ENCODE measurements at places on chromosomes 2 and 18.

DNA sequence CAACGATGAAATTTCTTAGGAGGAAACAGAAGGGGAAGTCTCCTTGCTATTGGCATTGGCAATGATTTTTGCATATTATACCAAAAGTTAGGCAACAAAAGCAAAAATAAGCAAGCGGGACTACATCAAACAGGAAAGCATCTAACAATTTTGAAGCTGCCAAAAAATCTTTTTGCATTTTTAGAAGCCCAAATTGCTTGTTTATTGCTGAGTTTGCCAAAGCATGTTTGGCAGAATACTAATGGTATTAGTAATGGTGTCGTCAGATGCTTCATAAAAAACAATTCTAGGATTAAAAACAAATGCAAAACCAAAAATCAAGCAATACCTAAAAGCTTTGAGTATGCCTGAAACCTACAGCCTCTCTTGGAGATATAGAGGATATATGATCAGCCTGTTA lies 80.0 kb downstream of the GALR1 start:
- no peak for DNase-seq

GRCh38 chr18:29217124-29217915 lies 1040.4 kb upstream of the CDH2 start:
- DNase-seq, result peak; percentile 3

GRCh38 chr2:205755923-205756322 lies 73.6 kb downstream of the NRP2 start:
- DNase-seq, result peak; percentile 85

GRCh38 chr2:233404222-233404621 lies 49.9 kb downstream of the DGKD start:
- peak; percentile 70 for DNase-seq

GRCh38 chr2:154497019-154497418 lies 201.5 kb upstream of the KCNJ3 start:
- DNase-seq, result no peak

GRCh38 chr2:16860627-16861026 lies 195.0 kb upstream of the CYRIA start:
- DNase-seq, result peak; percentile 9

DNA sequence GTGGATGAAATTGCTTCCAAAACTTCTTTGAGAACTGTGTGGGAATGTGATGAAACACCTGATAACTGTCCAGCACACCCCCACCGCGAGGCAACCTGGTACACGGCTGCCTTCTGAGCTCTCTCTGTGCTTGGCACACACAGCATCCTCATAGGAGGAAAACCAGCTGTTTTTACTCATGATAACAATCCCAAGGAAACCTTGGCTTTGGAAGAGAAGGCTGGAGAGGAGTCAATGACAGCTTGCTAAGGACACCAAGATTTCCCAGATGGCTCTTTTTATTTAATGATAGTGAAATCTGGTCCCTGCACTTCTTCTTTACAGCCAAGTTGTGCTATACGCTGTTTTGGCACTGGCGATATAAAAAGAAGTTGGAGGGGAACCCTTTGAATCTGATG lies 232.5 kb upstream of the FN1 start:
- no peak for DNase-seq

- DNase-seq, result no peak
Measured at GRCh38 chr2:7801212-7801611, 880.6 kb upstream of the ID2 start.

- DNase-seq, result no peak
Measured at GRCh38 chr18:474416-474815, 26.1 kb downstream of the COLEC12 start.

- no peak for DNase-seq
Measured at GRCh38 chr2:28544922-28545589, 49.2 kb downstream of the PLB1 start.

DNA sequence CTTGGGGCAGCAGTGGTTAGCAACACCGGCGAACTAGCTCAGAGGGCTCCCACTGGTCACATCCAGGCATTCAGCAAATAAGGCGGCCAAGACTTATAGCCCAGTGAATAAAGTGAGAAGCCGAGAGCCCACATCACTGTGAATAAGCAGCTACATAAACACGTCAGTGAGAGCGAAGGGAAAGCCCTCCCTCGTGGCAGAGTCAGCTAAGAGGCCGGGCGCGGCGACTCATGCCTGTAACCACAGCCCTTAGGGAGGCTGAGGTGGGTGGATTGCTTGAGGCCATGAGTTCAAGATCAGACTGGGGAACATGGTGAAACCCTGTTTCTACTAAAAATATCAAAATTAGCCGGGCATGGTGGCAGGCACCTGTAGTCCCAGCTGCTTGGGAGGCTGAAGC lies 5.2 kb downstream of the D2HGDH start:
- DNase-seq, result peak; percentile 35

DNA sequence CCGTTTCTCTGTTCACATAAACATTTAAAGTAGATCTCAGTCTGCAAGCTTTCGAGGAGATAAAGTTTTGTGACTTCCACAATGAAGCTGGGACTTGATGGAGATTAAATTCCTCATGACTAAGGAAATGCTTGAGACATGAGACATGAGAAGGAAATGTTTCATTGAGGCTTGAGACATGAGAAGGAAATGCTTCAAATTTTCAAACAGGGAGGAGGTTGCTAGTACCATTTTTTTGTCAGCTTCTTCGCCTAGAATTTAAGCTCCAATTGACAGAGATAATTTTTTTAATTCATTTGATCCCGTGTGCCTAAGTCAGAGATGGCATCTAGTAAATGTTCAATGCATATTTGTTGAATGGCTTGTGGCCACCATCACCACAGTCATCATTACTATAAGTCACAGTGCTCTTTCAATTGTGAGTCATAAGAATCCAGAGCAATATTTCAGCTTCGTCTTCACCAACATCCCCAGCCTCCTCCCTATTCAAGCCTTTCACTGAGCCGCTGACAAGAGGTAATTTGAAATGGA lies 543 bp upstream of the MARCHF4 start:
- DNase-seq, result peak; percentile 83

DNA sequence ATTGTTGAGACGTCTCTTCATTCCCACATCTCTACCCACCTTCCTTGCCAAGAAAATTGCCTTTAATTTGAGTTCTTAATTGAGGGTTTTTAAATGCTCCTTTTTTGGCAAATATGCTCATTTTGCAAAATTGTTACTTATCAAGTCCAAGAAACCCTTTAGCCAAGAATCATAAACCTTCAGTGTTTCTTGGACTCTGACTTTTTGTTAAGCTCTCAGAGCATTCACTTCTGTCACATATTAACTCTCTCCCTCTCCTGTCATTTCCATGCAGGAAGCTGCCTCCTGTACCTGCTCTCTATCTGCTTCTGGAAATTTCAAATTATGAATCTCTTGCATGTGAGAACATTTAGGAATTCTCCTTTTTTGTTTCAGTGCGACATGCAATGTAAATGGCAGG lies 100.0 kb upstream of the PIEZO2 start:
- DNase-seq, result no peak

GRCh38 chr18:56221195-56222065 lies 417.0 kb downstream of the TXNL1 start:
- DNase-seq, result no peak

DNA sequence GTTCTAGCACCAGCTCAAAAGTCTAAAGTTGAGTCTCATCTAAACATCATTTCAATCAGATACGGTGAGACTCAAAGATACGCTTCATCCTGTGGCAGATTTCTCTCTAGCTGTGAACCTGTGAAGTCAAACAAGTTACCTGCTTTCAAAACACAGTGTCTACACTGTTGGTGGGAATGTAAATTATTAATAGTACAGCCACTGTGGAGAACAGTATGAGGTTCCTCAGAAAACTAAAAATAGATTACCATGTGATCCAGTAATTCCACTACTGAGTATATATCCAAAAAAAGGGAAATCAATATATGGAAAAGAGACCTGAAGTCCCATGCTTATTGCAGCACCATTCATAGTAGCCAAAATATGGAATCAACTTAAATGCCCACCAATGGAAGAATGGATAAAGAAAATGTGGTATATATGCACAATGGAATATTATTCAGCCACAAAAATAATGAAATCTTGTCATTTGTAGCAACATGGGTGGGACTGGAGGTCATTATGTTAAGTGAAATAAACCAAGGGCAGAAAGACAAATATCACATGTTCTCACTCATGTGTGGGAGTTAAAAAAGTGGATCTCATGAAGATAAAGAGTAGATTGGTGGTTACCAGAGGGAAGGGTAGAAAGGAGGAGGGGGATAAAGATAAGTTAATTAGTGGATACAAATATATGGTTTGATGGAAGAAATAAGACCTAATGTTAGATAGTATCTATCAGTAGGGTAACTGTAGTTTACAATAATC lies 11.7 kb downstream of the UBR3 start:
- no peak for DNase-seq

DNA sequence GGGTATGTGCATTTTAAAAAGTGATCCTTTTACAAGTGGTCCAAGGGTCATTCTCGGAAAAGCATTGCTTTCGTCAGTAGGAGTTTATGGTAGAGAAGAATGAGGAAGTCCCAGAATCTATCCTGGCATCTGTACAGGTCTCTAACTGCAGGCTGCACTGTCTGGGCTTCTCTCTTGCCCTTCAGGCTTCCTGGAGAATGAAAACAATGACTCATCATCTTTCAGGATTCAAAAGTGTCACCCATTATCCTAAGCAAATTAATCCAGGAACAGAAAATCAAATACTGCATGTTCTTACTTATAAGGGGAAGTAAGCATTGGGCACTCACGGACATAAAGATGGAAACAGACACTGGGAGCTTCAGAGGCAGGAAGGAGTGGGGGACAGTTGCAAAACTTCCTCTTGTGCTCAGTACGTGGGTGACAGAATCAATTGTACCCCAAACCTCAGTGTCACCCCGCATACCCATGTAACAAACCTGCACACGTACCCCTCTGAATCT lies 60.2 kb upstream of the TXNDC2 start:
- peak; percentile 97 for DNase-seq

- DNase-seq, result peak; percentile 34
Measured at GRCh38 chr2:69260666-69261065, 126.4 kb downstream of the GFPT1 start.

GRCh38 chr2:229342376-229342775 lies 71.3 kb upstream of the PID1 start:
- DNase-seq, result peak; percentile 70

GRCh38 chr2:15601681-15602080 lies 10.0 kb downstream of the DDX1 start:
- DNase-seq, result no peak

DNA sequence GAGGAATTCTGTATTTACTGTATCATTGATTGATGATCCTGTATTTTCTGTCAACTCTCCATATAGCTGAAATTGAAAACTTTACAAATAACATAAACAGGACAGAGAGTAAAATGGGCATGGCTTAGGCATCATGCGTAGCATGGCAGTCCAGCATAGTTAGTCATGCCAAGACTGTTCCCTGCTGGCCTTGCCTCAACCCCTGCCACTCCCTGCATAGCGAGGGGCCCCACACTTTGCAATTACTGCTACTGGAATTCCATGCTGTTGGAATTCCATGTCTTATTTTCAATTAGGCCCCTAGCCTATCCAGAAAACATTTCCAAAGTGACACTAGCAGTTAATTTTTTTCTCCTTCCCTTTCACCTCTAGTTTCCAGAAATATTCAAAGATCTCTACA lies 15.1 kb upstream of the SOX11 start:
- no peak for DNase-seq

DNA sequence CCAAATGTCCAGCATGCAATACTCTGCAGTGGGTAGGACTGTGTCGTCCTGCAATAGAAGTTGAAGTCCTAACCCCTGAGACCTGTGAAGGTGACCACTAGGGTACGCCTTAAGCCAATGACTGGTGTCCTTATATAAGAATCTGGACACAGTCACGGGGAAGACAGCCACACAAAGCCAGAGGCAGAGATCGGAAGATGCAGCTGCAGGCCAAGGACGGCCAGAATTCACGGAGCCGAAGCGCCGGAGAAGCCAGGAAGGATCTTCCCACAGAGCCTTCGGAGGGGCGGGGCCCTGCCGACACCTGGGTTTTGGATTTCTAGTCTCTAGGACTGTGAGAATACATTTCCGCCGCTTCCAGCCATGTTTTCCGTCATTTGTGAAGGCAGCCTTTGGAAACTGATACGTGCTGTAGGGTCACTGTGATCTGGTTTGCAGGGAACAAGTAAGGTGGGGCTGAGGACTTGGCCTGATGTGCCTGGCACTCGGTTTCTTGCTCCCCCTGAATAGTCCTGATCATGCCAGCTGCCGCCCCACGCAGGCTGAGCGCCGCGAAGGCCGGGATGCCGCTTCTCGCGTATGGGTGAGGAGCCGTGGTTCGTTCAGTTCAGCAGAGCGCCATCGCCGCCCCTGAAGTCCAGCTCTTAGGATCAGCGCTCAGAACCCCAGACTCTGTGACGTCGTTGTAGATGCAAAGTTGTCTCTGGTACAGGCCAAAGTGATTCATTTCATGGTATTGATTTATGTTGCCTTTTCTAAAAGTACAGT lies 38.7 kb downstream of the PTGR3 start:
- DNase-seq, result no peak

- DNase-seq, result no peak
Measured at GRCh38 chr2:238868067-238868524, 20.2 kb downstream of the TWIST2 start.

GRCh38 chr18:24063121-24063731 lies 48.7 kb downstream of the TTC39C start:
- peak; percentile 69 for DNase-seq

GRCh38 chr2:212692466-212692865 lies 153.9 kb upstream of the ERBB4 start:
- DNase-seq, result no peak

GRCh38 chr18:24585996-24586566 lies 125.6 kb downstream of the HRH4 start:
- no peak for DNase-seq

DNA sequence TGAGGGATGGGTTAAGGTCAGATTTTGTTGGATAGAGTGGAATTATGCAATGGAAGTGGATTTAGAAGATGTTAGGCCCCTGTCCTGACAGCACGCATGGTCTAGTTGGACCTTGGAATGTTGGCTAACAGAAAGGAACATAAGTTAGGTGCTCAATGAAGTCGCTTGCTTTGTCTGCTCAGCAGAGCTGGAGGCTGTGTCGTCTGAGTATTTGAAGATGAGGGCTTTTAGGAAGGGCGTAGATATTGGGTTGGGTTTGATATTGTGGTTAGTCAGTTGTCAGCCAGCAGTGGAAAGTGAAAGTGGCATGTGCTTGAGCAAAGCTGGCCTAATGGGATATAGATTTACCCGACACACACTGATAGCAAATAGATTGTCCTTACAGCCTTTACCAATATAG lies 239.3 kb downstream of the PRKCE start:
- DNase-seq, result no peak

GRCh38 chr2:68579689-68580088 lies 63.7 kb upstream of the PROKR1 start:
- DNase-seq, result no peak

- peak; percentile 94 for DNase-seq
Measured at GRCh38 chr2:28445448-28446258, 50.2 kb upstream of the PLB1 start.

GRCh38 chr2:234544659-234545611 lies 48.1 kb upstream of the ARL4C start:
- DNase-seq, result peak; percentile 70

DNA sequence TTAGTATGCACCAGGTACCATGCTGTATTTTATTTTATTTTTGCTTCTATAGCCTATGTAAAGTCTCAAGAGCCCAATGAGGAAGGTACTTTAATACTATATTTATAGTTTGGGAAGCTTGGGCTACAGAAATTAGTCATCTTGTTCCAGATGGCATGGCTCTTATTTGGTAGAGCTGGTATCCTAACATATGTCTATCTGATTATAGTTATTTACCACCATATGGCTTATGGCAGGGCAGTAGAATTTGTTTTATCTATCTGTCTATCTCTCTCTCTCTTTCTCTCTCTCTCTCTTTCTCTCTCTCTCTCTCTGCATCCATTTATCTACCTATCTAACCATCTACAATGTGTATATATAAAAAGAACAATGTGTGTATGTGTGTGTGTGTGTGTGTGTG lies 1293.7 kb upstream of the SLC39A10 start:
- DNase-seq, result no peak

GRCh38 chr2:238742066-238742465 lies 105.8 kb upstream of the TWIST2 start:
- no peak for DNase-seq

Measured in choroid plexus epithelial cell (primary cell).